Fibroblast of villous mesenchyme (primary cell): ENCODE measurements at places on chromosomes 7 and 10. TPM values are rescaled to one million over a fixed set of nuclear protein-coding genes. Genes with fewer than 3 reads are reported as not detected.

GRCh38 chr10:87038786-87039185 lies 18.7 kb downstream of the FAM25A start:
- DNase-seq = no peak

DNA sequence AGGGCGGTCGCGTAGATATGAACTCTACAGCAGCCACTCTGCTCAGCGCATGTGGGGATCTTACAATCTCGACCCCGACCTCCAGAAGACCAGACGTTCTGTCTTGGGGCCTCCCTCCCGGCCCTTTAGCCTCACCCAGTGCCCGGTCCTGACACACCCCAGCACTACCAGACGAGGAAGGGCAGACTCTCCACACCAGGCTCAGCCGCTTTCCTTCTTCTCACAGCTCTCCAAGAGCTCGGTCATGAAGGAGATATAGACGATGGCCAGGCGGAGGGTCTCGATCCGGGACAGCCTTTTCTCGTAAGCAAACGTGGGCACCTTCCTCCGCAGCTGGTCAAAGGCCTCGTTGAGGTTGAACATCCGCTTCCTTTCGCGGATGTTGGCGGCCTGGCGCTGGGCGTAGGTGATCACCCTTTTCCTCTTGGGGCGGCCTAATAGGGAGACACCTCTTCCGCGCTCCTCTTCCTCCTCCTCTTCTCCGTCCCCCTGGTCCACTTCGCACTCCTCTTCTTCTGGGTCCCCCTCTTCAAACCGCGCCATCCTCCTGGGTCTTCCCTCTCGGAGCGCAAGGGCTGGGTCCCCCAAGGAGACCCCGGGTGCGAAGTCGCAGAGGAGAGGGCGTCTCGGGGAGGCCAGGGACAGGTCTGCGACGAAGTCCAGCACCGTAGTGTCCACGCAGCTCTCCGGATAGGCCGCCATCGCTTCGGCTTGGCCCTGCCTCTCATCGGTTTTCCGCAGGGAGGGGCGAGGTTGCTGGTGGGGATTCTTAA lies at the start of gene FERD3L:
FERD3L (minus strand) TSS at position 761 of the 773 bp plus-strand sequence; CDS start at position 702, 59 bp downstream.
- no peak for DNase-seq

- no peak for DNase-seq
Measured at GRCh38 chr7:31058688-31059087, 6.6 kb downstream of the ADCYAP1R1 start.

The PDZD7 gene
- total RNA-seq = 1.7 and 1.9 TPM in 2 replicates

GRCh38 chr7:28503396-28503795 lies 91.1 kb downstream of the CREB5 start:
- DNase-seq = no peak

- DNase-seq = peak; percentile 52
Measured at GRCh38 chr10:114925587-114926586, 12.1 kb upstream of the TRUB1 start.

- DNase-seq = peak; percentile 8
Measured at GRCh38 chr7:137342265-137342664, 1.3 kb downstream of the PTN start.

DNA sequence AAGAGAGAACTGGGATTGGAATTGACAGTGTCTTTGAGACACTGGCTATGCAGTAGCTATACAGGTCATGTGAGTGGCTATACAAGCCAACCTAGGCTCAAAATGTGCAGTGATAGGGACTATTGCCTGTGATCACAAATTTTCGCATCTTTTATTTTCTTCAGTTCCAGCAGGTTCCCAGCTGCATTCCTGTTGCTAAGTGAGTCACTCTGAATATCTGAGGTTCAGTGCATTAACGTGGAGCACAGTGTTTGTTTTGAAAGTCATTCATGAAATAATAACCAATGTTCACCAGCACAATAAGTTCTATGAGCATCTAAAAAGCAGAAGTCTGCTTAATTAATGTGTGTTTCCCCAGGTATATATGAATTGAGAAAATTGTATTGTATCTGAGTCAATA lies 1236.0 kb upstream of the CELF2 start:
- DNase-seq = no peak

- DNase-seq = peak; percentile 8
Measured at GRCh38 chr10:10094691-10095090, 923.0 kb upstream of the CELF2 start.

The NAMPT gene
- total RNA-seq = 160 and 180 TPM in 2 replicates

DNA sequence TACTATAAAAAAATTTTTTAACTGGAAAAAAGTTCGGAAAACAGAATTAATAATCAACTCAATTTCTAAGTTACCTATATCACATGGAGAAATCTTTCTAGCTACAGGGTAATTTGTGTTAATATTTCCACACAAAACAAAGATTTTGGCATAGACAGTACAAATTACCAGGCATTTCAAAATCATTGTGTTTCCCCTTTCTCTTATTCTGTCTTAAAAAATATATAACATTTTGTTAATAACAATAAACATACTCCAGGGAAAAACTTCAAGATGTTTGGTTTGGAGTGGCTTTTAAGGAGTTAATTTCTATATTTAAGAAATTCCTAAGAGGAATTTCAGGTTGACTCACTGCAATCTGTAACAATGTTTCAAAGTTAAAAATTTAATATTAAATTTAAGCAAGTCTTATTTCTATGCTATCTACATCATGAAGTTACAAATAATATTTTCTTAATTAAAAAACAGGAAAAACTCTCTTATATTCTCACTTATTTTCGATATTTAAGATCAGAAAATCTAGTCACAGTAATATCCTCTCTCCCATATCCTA lies 132.6 kb downstream of the NRBF2 start:
- no peak for DNase-seq

DNA sequence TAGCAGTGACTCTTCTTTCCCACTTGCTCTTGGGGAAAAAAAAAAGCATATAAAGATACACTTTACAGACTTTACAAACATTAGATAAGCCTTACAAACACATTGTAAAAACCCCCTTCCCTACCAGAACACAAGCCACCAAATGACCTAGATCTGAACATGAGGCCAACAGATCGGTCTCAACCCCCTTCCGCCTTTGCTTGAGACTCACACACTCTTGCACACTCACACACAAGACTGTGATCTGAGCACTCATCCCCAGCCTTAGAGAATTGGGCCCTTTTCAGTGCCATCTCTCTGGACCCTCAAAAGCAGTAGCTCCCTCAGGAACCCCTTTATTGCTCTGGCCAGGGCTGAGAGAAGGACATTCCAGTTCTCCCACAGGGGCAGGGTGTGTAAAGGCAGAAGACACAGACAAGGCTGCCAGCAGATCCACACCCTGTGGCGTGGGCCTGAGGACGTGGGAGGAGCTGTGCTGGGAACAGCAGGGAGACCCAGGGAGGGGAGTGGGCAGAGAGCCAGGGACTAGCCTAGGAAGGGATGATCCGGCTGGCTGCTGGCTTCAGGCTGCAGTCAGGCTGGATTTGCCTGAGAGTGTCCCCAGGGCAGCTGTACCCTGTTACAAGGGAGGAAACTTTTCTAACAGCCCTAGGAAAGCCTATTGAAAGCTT lies 206.7 kb downstream of the KIAA1217 start:
- peak; percentile 30 for DNase-seq

The HOXA9 gene
- total RNA-seq = 17.1 and 20.3 TPM in 2 replicates

- no peak for DNase-seq
Measured at GRCh38 chr7:97002555-97003261, 2.6 kb upstream of the DLX6 start.

GRCh38 chr7:128076796-128077271 lies 45.6 kb upstream of the LRRC4 start:
- DNase-seq = peak; percentile 18

The GPR26 gene
- not detected in 2 replicates for total RNA-seq

The SP4 gene
- 2.6 and 3.9 TPM in 2 replicates for total RNA-seq

The MBLAC1 gene
- 1.7 and 4.2 TPM in 2 replicates for total RNA-seq

The MDH2 gene
- total RNA-seq = 35.8 and 47.4 TPM in 2 replicates

DNA sequence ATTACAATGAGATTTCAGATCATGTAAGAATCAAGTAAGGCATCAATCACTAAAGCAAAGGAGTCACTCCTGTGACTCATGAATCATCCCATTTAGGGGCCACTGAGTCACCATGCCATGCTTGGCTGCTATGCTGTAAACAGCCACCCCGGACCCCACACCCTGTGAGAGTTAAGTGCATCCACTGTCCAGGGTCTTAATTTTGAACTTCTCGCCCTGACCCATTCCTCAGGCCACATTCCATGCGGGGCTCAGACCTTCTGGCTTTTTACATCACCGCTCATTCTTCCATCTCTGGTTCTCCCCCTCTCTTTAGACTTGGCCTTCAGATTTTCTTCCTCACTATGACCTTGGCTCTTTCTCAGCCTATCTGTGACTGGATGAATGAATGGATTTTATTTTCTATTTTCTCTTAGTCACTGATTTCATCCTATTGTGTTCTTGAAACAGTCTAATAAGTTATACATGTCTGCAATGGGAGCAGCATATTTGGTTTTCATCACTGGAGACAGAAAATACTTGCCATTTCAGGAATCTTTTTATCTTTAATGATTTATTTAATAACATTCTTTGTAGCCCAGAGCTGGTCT lies 239.6 kb downstream of the SKIDA1 start:
- no peak for DNase-seq

The CYP3A7 gene
- not detected in 2 replicates for total RNA-seq

- DNase-seq = peak; percentile 98
Measured at GRCh38 chr7:47482013-47482875, 99.7 kb downstream of the TNS3 start.

The PRPS1L1 gene
- not detected in 2 replicates for total RNA-seq

DNA sequence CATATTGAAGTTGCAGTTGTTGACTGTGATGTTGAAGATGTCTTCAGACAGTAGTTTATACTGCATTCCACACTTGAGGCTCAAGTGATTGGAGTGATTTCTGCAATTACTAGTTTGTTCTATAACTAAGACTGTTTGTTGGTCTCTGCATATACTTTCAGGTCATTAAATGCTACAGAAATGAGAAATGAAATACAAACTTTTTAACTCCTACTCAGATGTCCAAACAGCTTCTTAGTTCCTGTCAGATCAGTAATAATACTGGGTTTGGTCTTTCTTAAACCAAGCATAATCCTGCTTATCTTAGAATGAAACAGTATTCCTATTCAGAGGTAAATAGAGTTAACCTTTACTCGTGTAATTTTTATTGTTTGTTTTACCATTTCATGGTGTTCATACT lies 115.9 kb downstream of the CCNY start:
- DNase-seq = no peak

DNA sequence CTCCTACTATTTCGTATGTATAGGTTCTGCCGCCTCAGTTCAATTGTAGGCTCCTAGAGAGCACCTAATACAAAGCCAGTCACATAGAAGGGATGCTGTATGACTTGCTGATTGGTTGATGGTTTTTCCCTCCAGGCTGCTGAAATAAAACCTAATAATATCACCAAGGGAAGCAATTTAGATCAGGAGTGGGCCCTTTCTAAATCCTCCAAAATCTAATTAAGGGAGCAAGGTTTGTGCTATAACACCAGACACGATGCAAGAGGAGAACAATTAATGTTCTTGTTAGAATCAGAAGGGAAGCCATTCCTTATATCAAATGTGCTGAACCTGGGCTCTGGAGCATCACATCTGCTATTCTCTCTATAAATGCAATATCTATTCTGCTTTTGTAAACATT lies 42.0 kb upstream of the SLC13A1 start:
- no peak for DNase-seq

The LIPJ gene
- under 0.01 TPM in 1 of 2 replicates, not detected in the other for total RNA-seq

The LRRD1 gene
- under 0.01 TPM in 1 of 2 replicates, not detected in the other for total RNA-seq

- no peak for DNase-seq
Measured at GRCh38 chr7:43588477-43589132, 5.7 kb downstream of the STK17A start.

DNA sequence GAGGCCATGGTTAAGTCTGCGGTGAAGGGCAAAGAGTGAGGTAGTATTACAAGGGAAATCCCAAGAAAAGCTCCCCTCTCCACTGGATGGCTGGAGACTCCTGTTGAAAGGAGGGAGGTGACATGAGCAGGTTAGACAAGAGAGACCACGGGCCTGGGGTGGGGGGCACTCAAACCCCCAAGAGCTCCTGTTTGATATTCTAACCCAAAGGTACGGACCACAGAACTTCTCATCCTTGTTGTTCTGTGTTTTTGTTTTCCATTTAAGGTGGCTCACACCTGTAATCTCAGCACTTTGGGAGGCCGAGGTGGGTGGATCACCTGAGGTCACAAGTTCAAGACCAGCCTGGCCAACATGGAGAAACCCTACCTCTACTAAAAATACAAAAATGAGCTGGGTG lies 11.6 kb downstream of the VSTM4 start:
- no peak for DNase-seq

DNA sequence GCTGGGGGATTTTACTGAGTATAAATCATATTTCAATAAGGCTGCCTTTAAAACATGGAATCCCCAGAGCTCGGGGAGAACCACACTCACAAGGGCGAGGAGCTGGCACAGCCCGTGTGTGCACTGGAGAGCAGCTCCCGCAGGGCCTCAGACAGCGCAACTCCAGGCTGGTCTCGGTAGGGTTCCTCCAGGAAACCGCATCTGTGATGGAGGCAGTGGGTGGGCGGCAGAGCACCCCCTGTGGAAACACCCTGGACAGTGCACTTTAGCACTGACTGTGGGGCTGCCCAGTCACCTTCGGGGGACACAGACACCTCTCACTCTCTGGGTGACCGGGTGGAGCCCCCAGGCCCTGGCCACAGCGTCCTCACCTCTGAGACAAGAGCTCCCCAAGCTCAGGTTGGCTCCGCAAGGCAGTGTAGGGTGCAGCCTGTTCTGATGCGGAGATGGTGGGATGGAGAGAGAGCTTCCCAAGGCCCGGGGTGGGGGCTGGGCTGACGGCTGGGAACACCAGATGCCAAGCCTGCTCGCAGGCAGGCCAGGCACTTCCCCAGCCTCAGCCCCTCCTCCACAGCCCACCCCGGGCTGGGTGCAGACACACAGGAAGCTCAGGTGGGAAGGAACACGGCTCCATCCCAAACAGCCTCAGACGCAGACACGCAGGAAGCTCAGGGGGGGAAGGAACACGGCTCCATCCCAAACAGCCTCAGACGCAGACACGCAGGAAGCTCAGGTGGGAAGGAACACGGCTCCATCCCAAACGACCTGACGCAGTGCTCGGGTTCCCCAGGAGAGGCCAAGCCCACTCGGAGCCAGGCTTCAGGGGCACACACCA lies 224.4 kb downstream of the MAD1L1 start:
- DNase-seq = no peak

- no peak for DNase-seq
Measured at GRCh38 chr10:96701265-96701664, 19.0 kb downstream of the PIK3AP1 start.

- no peak for DNase-seq
Measured at GRCh38 chr10:121541450-121542120, 56.7 kb downstream of the FGFR2 start.

The PIK3CG gene
- total RNA-seq = 0.43 and 0.64 TPM in 2 replicates

GRCh38 chr7:16528520-16528919 lies 1.9 kb downstream of the LRRC72 start:
- no peak for DNase-seq

The ODAD2 gene
- 3.2 and 4.3 TPM in 2 replicates for total RNA-seq

- DNase-seq = no peak
Measured at GRCh38 chr10:14116021-14116420, 214.7 kb downstream of the FRMD4A start.

- DNase-seq = no peak
Measured at GRCh38 chr7:13790611-13791010, 198.9 kb downstream of the ETV1 start.

- no peak for DNase-seq
Measured at GRCh38 chr10:1359626-1359955, 303.4 kb downstream of the WDR37 start.
